CD4-positive, alpha-beta T cell treated with Interleukin-15 for 4 hours (primary cell): ENCODE measurements at places on chromosomes 3 and 15.

DNA sequence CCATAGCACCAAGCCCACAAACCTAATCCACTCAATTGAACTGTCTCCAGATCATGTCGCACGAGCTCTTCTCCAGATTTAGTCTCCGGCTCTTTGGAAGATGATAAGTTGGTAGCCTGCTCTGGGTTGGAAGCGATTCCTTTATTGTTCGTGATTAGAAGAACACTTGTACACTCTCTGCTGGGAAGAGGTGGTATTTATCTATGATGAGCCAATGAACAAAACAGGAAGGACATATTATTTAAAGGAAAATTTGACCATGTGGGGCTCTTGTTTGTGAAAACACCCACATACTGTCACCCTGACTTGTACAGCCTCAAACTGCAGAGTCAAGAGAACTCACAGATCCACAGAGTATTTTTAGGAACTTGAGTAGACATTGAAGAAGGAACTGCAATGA lies 54.4 kb downstream of the MYZAP start:
- no peak for DNase-seq

DNA sequence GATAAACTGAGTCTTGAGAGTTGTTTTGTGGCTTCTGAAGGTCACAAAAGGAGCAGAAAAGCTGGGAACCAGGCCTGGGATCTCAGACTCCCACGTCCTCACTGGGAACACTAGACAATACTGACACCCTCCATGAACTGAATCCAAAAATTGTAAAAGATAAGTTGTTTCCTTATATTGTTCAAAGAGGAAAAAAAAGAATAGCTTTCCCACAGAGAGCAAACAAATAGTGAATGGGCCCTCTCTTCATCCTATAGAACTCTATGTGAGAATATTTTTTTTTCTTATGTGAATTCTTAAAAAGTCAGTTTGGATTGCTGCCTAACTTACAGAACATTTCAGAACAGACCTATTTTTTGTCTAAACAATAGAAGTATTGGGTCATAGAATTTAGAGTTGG lies 203.5 kb downstream of the MECOM start:
- no peak for DNase-seq

GRCh38 chr3:468172-468571 lies 271.6 kb downstream of the CHL1 start:
- DNase-seq: no peak

DNA sequence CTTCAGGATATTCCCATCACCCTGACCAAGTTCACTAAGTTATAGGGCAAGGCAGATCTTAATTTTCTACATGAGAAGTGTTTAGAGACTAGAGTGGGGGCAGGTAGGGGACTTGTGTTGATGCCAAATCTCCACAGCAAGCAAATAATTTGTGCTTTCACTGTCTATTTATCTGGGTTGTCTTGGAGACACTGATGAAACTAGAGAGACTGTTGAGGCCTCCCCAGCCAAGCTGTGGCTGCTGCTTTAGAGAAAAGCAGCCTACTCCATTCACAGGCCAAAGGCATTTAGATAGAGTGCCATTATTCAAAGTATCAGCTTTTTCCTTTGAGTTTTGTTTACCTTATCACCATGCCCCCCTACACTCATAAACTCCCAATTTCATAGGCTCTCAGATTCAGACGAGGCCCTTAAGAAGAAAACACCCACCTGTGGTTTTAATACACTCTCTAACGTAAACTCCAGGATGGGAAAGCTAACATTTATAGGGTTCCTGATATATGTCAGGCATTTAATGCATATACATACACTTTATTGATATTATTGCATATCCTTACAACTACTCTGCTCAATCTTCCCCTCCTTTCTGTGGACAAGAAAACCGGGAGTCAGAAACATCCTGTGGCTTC lies 130.4 kb upstream of the FOXB1 start:
- DNase-seq: no peak

DNA sequence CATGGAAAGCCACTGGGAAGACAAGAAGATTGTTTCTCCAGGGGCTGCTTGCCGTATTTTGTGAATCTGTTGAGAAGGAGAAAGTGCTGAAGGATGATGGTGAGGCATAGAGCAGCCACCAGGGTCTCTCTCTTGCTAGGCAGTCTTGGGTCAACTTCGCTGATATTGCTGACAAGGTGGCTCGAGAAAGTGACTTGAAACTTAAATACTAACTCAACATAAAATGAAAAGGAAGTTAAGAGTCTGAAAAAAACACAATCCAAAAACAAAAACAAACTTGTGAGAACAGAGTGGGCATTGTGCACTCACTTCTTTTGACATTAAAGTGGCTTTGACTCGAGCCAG lies 90.1 kb downstream of the CHST2 start:
- no peak for DNase-seq

DNA sequence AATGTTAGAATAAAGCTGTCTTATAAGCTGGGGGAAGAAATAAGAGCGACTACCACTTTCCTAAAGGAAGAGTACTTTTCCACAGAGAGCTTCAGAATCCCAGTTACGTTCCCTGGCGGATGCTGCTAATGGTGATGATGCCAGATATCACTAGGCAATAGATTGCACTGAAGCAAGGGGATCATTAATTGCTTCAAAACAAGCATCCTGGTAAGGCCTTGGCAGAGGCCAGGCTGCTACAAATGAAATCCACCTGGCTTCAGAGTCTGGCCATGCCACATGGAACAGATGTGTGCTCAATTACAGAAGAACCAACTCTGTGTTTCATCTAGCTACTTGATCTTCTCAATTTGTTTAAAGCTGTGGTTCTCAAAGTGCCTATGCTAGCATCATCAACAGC lies 129.2 kb upstream of the IL12A start:
- DNase-seq: no peak

GRCh38 chr3:156530980-156531379 lies 23.9 kb downstream of the SSR3 start:
- DNase-seq: no peak

DNA sequence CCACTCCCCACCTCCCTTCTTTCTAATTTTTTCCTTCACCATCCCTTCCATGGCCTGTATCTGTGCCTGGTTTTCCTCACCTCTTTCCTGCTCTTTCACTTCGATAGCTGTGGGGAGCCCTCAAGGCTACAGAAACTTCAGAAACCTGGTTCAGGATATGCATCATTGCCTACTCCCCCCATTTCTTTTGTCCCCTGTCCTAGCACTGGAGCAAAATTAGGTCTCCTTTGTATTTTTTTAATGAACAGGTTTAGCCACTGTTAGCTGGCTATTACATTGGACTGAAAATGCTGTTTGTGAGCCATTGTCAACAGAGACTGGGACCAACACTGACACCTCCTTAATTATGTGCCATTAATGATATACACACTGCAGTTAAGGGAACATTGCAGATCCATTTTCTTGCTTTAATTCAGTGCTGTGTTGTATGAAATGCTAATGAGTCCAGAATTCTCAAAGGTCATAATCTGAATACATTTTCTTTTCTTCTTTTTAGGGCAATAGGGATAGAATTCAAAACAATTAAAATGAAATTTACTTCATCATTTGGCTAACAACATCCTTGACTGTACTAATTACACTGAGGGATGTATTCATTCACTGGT lies 138.6 kb downstream of the PDCD6IP start:
- DNase-seq: no peak

- no peak for DNase-seq
Measured at GRCh38 chr15:65954289-65954741, 85.0 kb downstream of the RAB11A start.

DNA sequence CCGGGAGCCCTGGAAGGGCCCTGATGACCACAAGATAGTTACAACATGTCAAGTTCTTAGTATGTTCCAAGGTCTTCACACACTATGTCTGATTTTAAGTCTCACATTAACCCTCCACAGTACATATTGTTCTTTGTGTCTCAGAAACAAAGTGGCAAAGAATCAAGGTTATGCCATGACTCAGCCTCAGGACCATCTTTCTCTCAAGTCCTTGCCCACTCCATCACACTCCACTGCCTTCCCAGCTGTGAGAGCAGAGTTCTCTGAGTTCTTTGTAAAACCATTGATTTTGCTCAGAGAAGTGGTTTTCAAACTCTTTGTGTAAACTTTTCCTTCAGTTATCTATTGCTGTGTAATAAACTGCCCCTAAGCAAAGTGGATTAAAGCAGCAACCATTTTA lies 67.9 kb upstream of the C3orf80 start:
- no peak for DNase-seq

GRCh38 chr3:184361532-184361931 lies at the start of the genes CLCN2 and POLR2H:
Gene CLCN2 (minus strand): TSS chr3:184361605. CDS start chr3:184361479, 126 bp downstream.
Gene POLR2H (plus strand): TSS chr3:184361710. CDS start chr3:184363493, 1,783 bp downstream.
- DNase-seq: peak; percentile 16

GRCh38 chr3:178504128-178504527 lies 32.1 kb upstream of the KCNMB2 start:
- DNase-seq: no peak
